Stimulated activated CD8-positive, alpha-beta memory T cell treated with anti-CD3 and anti-CD28 coated beads, Interleukin-7, amount 100 ng/mL, for 1 hour (primary cell): ENCODE measurements at places on chromosomes 3 and 15.

- DNase-seq = no peak
These were observed 50.0 kb upstream of the NPHP3 start for GRCh38 chr3:132772252-132772651.

GRCh38 chr3:4409415-4409814, 57.7 kb downstream of the SUMF1 start:
- DNase-seq = no peak

- DNase-seq = no peak
These were observed 44.8 kb upstream of the ADAMTS9 start for GRCh38 chr3:64732576-64732975.

GRCh38 chr3:138678086-138678485, 69.5 kb downstream of the FAIM start:
- DNase-seq = no peak

DNA sequence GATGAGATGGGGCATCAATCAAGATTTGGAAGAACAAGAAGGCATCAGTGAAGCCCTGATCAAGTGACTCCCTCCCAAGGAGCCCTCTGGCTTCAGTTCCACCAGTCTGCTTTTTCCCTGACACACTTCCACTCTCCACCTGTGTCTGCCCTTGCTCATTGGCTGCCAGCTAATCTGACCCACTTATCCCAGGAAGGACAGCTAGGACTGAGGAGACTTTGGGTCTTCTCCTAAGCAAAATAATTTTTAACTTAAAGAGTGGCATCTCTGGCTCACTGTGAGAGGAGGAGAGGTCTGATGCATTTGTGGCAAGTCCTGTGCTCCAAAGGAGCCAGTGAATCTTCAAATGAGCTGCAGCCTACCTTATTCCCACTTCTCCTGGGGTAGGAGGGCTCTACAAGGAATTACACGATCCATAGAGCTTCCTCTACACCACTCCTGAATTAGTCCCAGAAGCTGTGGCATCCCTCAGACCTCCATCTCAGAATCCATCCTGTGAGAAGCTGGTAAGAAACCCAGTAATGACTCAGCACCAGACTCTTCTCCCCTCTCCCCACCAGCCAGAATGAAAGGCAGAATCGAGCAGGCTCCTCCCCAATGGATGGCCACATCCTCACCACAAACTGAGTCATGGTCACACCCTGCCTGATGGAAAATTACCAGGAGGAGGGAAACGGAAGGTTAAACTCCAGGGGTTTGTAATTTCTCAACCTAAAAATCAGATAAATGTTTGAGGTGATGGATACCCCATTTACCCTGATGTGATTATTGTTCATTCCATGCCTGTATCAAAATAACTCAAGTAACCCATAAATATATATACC, 6.3 kb upstream of the PKM start:
- no peak for DNase-seq

- DNase-seq = no peak
These were observed 19.1 kb upstream of the RHCG start for GRCh38 chr15:89515477-89515876.

DNA sequence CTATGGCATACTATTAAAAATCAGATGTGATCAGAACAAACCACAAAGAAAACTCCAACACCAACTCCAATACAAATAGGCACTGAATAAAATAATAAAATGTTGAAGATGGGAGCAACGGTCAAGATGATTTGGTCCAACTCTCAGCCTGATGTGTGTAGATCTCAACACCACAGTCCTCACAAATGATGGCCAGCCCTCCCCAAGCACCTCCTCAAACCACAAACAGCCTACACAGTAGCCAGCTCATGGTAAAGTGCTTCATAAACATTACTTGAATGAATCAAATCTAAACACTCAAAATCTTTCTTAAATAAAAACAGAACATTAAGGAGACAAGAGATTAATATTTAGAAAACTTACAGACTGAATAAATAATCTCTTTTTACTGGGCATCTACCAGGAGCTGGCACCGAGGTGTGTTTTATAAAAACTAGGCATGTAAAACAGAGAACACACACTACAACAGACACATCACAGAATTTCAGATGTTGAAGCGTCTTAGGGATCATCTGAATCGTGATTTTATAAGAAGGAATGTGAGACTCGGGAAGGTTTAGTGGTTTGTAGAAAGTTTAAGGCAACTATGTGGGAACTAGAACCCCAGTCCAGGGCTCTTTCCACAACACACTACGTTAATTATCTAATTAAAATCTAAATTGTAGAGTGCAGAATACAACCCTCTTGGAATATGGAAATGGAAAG, 102.4 kb downstream of the MYLK start:
- DNase-seq = no peak

DNA sequence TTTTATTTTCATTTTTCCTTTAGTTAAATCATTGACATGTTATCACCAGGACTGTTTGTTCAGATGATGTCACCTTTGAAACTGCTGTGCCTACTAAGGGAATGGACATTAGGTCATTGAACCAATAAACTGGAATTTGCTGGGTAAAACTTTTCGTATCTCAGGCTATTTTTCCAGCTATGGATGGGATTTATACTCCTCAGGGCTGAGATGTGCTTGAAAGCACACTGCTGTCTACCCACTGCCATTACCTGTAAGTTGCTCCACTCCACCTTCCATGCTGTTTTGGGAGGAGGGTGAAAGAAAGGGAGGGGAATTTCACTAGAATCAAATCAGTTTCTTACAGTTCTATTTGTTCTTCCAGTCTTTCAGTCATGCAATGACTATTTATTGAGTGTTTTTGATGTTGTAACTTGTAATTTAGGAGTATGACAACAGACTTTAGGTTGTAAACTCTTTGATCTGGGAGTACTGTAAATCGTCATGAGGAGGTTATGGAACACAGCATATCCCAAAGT, 11.3 kb downstream of the EHD4 start:
- DNase-seq = no peak

GRCh38 chr3:101702726-101703125, 16.2 kb upstream of the RPL24 start:
- DNase-seq = no peak

- DNase-seq = no peak
These were observed 54.9 kb upstream of the NLGN1 start for GRCh38 chr3:173342679-173343078.

GRCh38 chr3:62571916-62572315, 198.6 kb upstream of the FEZF2 start:
- DNase-seq = no peak

DNA sequence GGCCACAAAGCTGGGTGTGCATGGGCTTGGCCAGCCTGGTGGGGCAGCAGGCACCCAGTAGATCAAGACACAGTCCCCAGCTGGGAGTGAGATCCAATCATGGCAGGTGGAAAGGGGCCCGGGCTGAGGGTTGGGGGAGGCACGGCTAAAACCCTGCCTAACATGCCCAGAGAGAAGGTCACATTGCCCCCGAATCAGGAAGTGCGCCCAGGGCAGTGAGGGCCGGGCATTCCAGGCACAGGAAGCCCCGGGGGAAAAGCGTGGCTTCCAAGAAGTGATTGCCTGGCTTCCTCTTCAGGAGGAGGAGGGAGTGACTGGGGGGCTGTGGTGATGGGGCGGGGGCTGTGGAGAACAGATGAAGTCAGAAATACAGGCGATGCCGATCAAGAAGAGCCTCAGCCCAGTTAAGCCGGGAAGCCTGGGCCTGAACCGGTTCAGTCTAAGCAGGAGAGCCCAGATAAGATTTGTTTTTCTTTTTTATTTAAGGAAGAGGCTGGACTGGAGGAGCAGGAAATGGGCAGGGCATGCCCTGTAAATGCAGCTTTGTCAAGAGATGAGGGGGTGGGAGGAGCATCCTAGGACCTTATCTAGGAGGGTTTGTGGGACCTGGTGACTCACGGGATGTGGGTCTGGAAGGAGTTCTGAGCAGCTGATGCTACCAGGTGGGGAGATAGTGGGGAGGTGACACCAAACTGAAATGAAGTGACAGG, 83.9 kb downstream of the CHSY1 start:
- no peak for DNase-seq

GRCh38 chr3:116188231-116188785, 257.0 kb downstream of the LSAMP start:
- DNase-seq = no peak

DNA sequence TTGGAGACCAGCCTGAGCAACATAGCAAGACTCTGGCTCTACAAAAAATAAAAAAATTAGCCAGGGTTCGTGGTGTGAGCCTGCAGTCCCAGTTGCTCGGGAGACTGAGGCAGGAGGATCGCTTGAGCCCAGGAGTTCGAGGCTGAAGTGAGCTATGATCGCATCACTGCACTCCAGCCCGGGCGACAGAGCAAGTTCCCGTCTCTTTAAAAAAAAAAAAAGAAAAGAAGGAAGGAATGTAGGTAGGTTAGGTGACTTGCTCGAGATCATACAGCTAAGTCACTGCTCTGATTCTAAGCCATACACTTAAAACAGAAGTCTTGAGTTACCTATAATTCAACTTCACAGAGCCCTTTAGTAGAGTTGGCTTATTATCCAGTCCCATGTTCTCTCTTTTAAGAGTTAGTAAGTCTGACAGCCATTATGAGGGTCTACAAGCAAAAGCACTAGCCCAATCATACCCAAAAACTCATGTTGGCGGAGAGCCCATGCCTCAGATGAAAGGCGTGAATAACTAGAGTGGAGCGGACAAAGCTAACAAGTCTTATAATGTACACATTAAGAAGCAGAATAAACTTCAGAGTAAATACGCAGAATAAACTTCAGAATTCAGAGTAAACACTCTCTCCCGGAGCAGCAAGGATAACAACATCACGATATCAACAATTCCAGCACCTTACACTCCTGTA, 768 bp downstream of the AAGAB start:
- no peak for DNase-seq

DNA sequence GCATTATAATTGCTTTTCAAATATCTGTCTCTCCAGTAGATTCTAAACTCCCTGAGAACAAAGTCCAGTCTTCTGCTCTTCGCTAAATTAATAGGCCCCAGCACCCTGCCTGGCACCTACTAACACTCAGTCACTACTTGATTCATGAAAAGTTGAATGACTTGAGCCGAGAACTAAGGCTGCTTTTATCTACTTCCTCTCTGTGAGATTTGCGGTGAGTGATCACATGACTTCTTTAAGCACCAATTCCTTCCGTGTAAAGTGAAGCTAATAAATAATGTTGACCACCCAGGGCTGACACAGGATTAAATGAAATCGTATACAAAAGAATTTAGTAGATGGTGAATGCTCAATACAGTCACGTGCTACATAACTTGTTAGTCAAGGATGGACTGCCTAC, 44.6 kb upstream of the PGPEP1L start:
- DNase-seq = no peak

- no peak for DNase-seq
These were observed 6.6 kb upstream of the LIPC start for GRCh38 chr15:58425185-58425584.

DNA sequence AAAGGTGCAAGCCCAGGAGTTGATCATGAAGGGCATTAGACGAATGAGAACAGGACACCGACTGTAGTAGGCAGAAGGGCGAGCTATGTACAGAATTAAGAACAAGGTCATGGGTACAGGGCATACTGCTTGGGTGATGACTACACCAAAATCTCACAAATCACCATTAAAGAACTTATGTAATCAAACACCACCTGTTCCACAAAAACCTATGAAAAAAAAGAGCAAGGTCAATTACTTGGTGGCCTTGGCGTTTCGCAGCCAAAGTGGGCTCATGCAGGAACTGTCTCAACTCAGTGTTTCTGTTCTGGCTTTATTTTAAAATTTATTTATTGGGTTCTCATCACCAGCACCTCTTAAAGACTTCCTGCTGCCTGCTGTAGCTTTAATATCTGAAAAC, 2.1 kb downstream of the KAT2B start:
- no peak for DNase-seq

GRCh38 chr3:173770011-173770410, 372.5 kb downstream of the NLGN1 start:
- no peak for DNase-seq

- DNase-seq = no peak
These were observed at the start of gene PEX5L for GRCh38 chr3:180036671-180037455. TSS of gene PEX5L (minus strand) at chr3:180036937. CDS start at chr3:180036599, 338 bp downstream.

GRCh38 chr3:71062952-71063772, 520.4 kb downstream of the FOXP1 start:
- no peak for DNase-seq

GRCh38 chr15:51425517-51426040, 84.1 kb downstream of the GLDN start:
- no peak for DNase-seq

GRCh38 chr3:119098003-119098402, 48.0 kb upstream of the TEX55 start:
- no peak for DNase-seq

DNA sequence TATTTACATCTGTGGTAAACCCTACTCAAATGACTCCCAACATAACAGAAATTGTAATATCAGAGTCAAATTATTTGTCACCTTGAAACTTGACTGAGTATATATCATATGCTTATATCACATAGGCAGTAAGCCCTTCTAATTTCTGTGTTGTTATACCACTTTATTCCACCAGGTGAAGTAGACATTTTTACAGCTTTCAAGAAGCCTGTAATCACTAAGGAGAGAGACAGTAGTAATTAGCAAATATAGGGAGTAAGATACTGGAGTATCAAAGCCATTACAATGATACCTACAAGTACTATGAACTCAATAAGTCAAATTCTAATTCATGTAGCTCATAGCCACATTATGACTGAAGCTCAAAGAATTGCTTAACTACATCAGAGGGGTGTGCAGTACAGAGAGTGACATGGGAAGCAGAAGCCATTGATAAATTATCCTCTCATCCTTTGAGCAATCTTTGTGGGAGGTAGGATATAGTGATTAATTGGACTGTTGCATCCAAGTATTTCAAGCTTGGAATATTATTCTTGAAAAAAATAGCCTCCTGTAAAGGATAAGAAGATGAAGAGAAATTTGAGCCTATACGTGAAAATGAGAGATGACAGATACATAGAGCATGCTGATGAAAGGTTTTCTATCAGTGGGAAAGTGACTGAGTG, 1005.9 kb downstream of the ZPLD1 start:
- DNase-seq = no peak

DNA sequence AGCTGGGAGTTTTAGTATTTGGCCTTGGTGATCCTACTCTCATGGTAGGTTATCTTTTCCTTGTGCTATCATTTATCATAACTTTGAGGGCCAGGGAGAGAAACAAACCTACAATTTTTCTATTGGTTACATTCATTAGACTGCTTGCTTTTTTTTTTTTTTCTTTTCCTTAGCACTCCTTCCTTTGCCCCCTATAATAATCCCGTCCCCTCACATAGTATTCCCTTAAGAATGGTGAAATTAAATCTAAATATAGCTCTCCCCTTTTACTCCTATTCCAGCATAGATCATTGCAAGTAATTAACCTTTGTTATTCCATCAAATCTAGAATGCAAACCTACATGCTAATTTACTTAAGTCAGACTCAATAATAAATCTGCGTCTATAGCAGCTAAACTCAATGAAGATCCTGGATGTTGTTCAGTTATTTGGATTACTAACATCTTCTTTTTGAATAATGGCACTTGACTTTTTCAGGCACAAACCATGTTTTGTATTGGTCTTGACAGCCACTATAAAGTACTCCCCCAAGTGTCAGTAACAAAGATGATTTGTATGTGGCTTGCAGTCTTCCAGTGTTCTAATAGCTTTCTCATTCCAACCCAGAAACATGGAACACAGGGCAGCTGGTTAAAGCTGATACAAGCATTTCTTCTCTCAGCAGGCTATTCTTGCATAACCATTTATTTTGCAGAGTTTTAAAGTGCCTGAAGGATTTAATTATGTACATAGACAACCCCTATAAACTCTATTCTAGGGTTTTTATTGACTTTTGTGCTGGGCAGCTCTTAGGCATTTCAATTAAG, 420.6 kb downstream of the MECOM start:
- DNase-seq = no peak

GRCh38 chr3:16523778-16524177, 10.3 kb upstream of the RFTN1 start:
- DNase-seq = no peak
